ENCODE measurements at places on chromosomes 7 and 10.

GRCh38 chr10:123906296-123906695, 14.7 kb upstream of the CPXM2 start:
- no peak for DNase-seq

- no peak for DNase-seq
Measured at GRCh38 chr7:20095436-20095835, 121.7 kb downstream of the MACC1 start.

GRCh38 chr10:60870803-60871202, 73.2 kb downstream of the RHOBTB1 start:
- no peak for DNase-seq

DNA sequence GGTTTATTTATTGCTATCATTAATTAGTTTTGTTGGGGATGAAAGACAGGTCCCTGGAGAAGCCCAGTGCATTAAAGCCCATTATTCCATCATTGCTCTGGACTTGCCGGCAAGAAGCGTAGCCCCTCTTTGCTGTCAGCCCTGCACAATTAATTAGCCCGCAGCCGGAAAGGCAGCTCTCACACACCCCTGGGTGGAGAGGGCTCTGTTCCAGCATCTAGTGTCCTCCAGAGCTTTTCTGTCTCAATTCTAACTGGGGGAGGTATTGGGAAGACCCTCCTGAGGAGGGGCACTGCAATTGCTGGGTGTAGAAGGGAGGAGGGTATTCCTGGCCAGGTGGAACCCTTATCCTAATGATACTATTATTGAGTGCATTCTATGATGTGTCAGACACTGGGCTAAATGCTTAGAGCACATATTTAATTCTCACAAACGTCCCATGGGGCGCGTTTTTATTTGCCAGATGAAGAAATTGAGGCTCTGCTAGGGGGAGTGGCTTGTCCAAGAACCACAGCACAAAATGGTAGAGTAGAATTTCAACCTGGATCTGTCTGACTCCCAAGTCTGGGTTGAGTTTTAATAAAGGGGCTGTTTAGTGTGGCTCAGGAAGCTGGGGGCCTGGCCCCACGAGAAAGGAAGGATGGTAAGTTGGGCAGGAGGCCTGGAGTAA, 148.1 kb upstream of the PCBD1 start:
- no peak for DNase-seq

- DNase-seq, result no peak
Measured at GRCh38 chr10:88246675-88247074, 336.4 kb downstream of the RNLS start.

GRCh38 chr7:122143376-122143750, 686 bp downstream of the AASS start:
- DNase-seq, result peak; percentile 14

- DNase-seq, result no peak
Measured at GRCh38 chr10:75861582-75861981, 430.2 kb downstream of the LRMDA start.

GRCh38 chr7:89926194-89926593, 228.1 kb upstream of the STEAP1 start:
- no peak for DNase-seq

DNA sequence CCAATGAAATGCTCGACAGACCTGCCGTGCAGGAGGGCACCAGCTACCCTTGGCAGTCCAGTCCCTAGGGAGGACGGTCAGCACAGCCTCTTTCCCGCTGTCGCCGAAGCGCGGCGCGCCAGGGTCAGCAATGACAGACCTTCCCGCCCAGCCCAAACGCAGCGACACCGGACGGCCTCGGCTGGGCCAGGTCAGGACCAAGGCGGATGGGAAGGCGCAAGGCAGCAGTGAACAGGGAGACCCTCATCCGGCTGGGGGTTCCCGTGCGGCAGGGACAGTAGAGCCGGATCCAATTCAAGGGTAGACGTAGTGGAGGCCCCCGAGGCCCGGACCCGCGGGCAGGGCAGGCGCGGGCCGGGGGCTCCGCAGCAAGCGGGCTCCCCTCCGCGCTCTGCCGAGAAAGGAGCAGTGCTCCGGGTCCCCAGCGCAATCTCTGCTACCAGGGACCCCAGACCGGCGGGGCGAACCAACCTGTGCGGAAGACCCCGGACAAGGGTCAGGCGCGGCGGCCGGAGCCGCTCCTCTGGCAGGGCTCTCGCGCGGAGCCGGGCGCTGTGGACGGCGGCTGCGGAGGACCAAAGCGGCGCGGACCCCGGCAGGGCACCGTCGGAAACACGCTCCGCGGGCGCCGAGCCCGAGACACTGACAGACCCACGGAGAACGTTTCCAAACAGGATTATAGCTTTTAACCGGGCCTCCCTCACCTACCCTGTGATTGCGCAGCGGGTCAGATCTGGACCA, at the start of gene SEC31B:
TSS of gene SEC31B (minus strand) at position 551 of the 741 bp plus-strand sequence. CDS start 2,909 bp downstream, outside the sequence.
- DNase-seq, result no peak

DNA sequence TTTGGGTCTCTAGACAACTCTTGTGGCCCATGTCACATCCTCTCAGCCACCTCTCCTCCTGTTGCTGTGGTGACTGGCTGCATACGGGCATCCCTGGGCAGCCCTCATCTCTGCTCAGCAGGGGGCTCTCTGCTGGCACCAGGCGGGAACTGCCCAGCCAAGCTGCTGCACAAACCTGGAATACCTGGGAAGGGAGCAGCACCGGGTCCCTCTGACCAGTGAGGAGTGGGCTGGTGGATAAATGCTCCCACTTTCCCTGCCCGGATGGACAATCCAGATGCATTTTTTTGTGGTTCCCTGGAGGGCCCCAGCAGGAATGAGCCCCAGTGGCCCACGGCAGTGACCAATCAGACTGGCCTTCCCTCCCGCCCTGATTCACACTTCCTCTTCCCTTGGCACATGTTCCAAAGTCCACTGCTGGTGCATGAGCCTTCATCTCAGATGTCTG, 21.9 kb downstream of the GRID1 start:
- DNase-seq, result no peak

GRCh38 chr10:123885406-123886170, 6.0 kb downstream of the CPXM2 start:
- no peak for DNase-seq

GRCh38 chr7:113267885-113268284, 149.5 kb upstream of the SMIM30 start:
- no peak for DNase-seq

DNA sequence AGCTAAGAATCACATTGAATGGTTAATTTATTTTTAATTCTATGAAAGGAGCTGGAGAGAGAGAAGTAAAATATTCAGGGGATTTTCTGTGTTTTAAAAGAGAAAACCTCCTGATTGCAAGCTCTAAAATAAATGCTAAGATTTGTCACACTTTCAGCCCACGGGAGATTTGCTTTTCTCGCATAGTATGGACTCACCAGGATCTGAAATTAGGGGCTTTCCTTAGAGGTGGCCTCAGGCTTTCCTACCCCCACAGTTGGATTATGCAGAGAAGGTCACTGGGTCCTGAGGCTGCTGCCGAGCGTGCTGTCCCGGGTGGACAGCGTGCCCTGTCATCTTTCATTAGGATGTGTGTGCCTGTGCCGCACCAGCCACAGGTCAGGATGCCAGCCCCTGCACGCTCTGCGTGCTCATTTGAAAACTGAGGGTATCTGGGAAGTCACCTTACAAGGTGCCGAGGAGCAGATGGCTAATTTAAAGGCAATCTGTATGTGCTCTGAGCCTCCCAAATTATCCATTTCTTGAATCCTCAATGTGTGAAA, 258.8 kb downstream of the CELF2 start:
- no peak for DNase-seq

GRCh38 chr10:2111965-2112364, 374.6 kb upstream of the ADARB2 start:
- no peak for DNase-seq

DNA sequence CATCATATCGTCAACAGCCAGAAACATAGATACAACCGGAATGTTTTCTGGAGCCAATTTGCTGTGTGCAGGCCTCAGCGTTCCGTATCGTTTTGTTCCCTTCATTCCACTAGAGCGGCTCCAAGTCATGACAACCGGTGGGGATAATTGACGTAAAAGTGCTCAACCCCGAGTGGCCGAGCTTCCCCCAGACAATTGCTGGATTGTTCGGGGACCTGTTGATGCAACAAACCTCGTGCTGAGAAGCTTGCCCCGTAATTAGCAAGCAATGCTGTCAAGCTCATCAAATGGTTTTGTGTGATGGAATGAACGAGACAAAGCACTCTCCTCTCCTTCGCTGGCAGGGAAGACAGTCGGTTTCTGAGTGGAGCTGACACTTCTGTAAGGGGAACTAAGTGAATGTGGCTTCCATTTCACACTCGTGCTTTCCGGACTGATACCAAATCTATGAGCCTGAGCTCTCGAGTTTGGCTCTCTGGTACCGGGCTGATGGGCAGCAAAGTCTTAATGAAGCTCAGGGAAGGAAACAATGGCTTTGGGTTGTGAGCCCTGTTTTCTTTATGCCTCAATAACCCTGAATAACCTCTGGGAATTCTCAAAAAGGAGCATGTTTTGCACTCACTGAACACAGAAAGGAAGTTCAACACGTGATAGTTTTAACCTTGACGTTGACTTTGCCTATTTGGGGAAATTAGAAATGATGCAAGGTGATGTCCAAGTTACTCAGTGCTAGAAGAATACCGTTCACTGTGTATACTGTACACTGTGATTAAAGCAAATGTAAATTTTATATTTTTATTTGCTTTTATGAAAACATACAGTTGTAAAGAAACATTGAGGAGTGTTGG, 220.5 kb downstream of the BAMBI start:
- DNase-seq, result no peak

DNA sequence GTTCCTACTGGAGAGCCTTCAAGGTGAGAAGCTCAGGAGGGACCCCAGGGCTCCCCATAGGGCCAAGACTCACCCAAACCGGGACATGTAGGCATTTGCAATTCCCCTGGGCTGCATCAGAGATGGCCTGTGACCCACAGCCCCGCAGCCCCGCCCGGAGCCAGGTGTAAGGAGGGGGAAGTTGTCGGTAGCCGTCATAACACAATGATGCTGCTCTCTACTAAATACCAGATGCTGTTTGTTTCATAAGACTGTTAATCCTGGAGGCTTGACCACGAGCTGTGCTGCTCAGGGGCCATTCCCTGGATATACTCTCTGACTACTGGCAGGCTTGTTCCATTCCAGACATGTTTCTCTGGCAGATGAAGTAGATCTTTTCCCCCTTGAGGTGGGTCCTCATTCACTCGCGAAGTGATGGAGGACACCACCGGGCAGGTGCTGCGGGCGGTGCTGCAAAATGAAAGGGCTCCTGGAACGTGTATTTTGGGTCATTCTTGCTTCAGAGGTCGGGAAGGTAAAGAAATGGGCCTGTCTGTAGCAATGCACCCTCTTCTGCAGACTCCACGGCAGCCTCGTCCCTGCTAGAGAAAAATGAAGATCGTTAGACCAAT, 61.1 kb downstream of the MKI67 start:
- DNase-seq, result no peak

DNA sequence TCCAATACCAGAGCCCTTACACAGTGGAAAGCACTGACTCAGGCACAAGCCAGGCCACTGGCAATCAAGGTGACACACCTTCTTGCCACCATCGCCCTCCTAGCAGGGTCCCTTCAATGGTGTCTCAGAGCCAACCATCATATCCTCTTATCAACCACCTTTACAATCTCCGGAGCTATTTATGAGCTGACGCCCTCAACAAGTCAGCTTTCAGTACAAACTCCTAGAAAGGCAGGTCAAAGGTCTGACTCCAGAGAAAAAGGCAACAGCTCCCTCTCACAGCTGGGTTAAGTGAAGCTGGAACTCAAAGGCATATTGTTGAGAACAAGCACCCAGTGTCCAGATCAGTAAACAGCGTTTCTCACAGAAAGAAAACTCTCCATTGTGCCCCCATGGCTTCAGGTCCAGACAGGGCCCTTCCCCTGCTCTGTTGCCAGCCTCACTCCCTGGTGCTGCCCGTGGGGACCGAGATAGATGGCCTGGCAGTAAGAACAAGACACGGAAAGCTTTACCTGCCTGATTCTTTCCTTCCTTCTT, 2.4 kb downstream of the ZNF3 start:
- no peak for DNase-seq

DNA sequence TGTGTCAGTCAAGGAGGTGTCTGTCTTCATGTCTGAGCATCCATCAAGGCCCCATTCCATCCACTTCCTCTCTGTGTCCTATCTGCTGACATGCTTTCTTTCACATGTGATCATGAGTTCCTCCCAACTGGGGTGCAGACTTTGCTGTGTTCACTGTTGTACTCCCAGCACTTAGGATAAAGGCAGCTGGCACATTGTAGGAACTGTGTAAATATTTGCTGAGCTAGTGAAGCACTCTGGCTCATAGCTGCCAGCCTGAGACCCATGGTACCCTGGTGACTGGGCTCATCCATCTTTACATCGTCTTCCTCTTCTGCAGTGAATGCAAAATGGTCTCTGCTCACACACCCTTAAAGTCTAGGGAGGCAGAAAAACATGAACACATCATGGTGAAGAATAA, 242.2 kb upstream of the IGFBP3 start:
- DNase-seq, result no peak

- no peak for DNase-seq
Measured at GRCh38 chr10:87925570-87925969, 62.1 kb downstream of the PTEN start.

DNA sequence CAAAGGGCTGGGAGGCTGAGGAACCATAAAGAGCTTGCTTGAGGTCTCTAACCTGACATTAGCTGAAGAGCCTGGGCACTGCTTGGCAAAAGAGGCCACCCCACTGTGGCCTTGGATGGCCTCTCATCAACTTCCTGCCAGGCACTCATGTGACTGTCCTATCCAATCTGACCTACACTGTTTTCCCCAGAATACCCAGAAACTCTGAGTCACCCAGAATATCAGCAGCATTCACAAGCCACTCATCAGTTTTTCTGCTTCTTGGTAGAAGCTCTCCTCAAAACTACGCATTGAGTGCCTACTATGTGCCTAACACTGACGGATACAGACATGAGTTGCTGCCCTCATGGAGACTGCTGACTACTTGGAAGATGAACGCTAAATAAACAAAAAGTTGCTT, 4.1 kb upstream of the NT5C2 start:
- no peak for DNase-seq

- DNase-seq, result no peak
Measured at GRCh38 chr10:125283191-125283835, 123.0 kb upstream of the CTBP2 start.

DNA sequence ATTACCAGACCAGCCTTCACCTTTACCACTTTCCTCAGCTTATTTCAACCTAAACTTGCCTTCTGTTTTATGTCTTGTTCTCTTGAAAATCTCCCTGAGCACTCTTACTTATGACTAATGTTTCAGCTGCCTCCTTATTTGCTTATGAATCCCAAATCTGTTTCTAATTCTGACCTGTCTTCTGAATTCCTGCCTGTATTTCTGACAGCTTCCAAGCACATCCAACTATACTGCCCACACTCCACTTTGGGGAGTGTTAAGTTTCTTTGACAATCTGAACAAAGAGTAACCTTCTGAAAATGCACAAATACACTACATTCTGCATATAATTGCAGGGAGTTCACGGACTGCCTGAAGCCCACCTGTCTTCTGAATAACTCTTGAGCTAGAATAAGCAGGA, 48.7 kb downstream of the ARMC3 start:
- DNase-seq, result no peak

DNA sequence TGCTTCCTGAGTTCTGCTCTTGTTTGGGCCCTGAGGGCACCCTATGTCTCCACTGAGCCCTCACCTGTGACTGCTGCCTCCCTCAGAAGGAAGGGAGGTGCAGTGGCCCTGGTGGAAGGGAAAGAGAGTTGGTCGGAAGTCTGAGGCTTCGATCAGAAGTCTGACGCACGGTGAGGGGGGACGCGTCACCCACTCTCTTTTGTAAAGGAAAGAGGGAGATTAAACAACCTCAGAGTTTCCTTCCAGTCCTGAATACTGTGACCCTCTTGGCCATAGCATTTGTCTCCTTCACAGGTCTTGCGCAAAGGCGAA, 31.4 kb upstream of the TRIM8 start:
- DNase-seq, result peak; percentile 68
